Stomach (tissue), 19 donors: ENCODE measurements at places on chromosomes 1 and 21. TPM values are rescaled to one million over a fixed set of nuclear protein-coding genes. Genes with fewer than 3 reads are reported as not detected.

PADI2 gene
- 3.7 TPM for total RNA-seq

DCDC2B gene
- not detected for total RNA-seq

THBS3 gene
- 20.9 TPM for total RNA-seq

OR2T29 gene
- not detected for total RNA-seq

OR2L2 gene
- total RNA-seq: not detected

LCE3C gene
- total RNA-seq: not detected

CD58 gene
- total RNA-seq: 3.1 TPM

RGS16 gene
- total RNA-seq: not detected

ITLN1 gene
- total RNA-seq: not detected

DNA sequence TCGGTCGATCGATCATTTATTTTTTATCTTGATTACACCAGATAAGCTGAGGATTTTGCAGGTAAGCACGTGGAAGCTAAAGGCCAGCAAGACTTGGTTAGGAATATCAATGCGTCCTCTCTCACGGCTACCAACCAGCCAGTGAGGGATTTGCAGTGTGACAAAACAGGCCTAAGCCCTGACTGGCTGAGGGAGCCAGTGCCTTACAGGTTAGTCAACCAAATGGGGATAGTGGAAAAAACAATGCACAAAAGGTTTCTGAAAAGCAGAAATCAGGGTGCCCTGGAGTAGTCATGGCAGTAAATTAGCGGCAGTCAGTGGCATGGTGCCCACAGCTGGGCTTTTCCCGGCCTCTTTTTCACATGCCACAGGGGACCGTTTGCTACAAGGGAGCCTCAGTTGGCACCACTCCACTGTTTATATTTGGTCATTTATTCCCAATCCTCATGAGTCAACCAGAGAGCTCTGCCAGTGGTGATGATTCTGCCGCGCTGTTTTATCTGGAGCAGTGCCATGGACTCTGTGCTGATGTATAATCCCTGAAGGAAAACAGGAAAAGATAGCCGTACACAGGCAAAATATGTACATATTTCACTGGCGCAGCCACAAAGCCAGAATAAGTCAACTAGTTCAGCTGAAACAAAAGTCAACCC is 167.6 kb downstream of the RHOU start:
- peak; percentile 91 for DNase-seq

DNA sequence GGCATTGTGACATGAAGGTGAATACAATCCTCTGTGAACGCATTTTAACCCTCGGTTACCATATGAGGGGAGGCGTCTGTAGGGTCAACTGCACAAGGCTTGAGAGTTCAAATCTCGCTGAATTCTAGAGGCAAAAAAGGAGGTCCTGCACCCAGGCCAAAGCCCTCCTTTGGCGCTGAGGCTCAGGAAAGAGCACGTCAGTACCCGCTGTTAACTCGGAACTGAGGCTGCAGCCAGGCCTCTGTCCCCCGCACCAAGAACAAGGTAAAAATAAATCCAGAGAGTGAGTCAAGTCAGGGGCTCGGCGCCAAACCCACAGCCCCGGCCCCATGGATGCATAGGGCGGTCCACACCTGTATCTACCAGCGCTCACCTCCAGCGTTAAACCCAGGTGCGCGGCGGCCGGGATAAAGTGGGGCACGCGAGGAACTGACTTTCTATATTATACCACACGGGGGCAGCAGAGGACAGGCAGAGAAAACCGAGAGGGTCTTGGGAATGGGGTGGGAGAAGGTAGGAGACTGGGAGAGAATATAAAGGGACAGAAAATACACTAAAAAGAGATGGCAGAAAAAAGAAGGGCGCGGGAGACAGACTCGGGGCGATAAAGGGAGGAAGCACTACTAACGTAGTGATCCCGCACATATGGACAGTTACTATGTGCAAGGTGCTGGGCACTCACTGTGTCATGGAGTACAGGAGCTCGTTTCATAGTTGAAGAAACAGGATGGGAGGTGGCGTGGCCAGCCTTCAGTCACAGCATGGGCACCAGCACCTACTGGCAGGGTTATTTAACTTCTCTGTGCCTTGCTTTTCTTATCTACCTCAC is 54.9 kb downstream of the DMRTA2 start:
- peak; percentile 42 for DNase-seq

GRCh38 chr21:46220275-46220810 is 8.2 kb downstream of the LSS start:
- no peak for DNase-seq

GRCh38 chr21:41752231-41752681 is 14.6 kb downstream of the RIPK4 start:
- no peak for DNase-seq

DNA sequence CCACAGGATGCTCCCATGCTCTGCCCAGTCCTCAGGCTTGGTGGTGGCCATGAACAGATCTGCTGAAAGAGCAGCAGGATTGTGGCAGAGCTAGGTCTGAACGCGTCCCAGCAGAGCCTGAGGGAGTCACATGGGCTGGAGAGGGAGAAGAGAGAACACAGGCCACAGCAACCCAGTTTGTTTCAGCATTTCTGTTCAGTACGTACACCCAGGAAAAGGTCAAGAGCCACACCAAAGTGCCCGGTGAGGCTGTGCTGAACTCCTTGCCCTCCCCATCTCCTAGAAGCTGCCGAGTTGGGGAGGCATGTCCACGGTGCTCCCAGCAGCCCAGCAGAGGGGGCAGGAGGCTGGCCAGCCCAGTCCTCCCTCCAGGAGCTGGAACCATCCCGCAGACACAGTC is 5.5 kb downstream of the PKP1 start:
- no peak for DNase-seq

DNA sequence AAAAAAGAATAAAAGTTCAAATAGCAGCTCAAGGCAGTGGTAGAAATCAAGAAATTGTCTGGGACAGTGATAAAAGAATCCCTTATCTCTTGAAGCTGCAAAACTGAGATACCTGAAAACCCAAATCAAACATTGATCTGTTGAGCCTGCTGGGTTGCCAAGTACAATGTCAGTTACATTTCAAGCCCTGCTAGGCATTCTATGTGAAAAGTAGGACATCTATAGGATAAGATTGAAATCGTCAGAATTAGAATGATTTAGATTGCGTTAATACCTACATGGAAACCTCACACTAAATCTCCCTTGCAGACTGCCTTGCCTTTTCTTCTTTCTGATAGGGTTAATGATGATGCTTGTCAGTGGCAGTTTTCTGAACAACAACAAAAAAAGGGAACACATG is 1684.4 kb upstream of the B3GALT2 start:
- no peak for DNase-seq

- no peak for DNase-seq
These were observed 33.1 kb upstream of the COL6A2 start for GRCh38 chr21:46064870-46065214.

- DNase-seq: no peak
These were observed 36.0 kb upstream of the SLC35F3 start for GRCh38 chr1:233868461-233868860.

DNA sequence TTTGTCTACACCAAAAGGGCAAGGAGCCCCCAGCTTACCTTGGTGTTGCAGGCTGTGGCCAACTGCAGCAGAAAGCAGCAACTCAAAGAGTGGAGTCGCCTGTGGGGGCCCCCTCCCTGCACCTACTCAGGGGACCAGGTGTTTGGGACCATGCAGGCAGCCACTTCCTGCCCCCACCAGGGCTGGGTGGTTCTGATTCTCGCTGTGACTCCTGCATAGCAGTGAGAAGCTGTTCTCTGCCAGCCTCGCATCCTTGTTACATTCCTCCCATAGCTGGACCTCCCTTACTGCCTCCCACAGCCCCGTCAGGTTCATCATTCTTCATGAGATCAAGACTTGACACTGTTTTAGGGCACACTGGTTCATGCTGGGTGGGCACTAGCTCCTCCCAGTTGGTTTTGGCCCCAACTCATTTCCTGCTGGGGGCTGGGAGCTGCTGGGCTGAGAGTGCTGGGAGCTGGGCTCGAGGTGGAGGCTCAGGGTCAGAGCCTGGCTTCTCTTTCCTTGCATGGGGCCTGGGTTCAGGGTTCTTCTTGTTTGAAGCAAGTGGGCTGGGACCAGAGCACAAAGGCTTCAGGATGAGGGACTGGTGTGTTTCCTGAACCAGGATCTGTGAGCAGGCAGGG is 146.9 kb upstream of the C1orf174 start:
- no peak for DNase-seq

DNA sequence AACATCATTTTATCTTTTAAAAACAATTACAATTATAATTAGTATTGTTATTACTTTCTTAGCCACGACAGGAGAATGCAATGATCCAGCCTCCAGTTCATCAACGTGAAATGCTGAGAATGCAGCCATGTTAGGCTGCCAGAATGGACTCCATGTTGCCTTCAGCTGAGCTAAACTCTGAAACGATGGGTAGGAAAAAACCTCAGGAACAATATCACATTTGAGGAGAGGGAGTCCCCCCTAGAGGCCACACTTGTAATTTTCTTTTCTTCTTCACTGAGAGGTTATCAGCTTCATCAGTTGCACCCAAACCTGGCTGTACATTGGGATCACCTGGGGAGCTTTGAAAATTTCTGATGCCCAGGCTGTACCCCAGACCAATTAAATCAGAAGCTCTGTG is 34.6 kb upstream of the DNAH14 start:
- DNase-seq: peak; percentile 13
